ENCODE measurements at places on chromosomes 4 and X.
A peak's percentile ranks its signal among the peaks of the same experiment; 100 is the strongest.

GRCh38 chr4:100721077-100721476 is 203.3 kb upstream of the EMCN start:
- DNase-seq = no peak

DNA sequence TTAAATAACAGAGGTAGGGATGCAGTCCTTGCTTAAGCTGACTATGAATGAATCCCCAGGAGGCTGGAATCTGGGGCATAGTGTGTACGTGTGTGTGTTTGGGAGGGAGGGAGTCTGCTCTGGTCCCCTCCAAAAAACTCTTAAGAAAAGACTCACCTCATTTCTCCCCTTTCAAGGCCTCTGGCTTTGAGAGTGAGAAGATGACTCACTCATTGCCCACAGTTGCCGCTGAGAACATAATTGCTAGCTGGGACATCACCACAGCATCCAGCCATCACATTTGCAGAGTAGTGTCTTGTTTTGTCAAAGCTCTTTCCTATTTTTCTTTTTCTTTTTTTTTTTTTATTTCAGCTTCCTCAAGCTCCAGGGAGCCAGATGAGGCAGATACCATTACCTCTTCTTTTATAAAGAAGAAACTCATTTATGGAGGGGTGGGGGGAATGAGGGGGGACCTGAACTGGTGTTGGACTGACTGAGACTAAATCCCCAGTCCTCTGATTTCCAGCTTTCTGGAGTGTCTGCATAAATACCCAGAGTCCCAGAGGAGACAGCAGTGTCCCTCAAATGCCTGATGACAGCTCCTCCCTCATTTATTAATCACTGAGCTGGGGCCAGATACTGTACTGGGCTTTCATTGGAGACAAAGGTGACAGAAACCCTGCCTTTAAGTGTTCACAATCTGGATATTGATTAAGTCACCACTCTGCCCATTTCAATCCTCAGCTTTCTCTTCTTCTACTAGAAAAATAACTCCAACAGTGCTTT is 61.9 kb upstream of the LAS1L start:
- peak; percentile 69 for DNase-seq

GRCh38 chr4:111323916-111324315 is 701.0 kb upstream of the PITX2 start:
- DNase-seq = peak; percentile 4

GRCh38 chrX:128458888-128459287 is 406.7 kb upstream of the ACTRT1 start:
- DNase-seq = peak; percentile 84

DNA sequence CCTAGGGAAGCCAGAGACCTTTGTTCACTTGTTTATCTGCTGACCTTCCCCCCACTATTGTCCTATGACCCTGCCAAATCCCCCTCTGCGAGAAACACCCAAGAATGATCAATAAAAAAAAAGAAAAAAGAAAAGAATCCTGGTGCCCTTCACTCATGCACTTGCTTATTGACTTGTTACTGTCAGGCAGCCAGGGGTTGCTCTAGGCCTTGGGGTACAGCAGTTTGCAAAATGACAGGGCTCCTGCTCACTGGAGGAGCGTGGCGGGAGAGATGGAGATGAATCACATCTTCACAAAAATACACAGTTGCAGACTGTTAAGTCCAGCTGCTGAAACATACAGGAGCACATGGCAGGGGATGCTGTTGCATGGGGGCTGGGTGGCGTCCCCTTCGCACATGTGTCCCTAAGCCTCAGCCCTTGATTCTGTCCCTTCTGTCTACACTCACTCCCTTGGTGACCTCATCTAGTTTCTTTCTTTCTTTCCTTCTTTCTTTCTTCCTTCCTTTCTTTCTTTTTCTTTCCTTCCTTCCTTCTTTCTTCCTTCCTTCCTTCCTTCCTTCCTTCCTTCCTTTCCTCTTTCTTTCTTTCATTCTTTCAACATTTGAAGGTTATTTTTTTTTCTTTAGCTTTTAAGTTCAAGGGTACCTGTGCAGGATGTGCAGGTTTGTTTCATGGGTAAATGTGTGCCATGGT is 16.9 kb upstream of the TMEM271 start:
- no peak for DNase-seq

DNA sequence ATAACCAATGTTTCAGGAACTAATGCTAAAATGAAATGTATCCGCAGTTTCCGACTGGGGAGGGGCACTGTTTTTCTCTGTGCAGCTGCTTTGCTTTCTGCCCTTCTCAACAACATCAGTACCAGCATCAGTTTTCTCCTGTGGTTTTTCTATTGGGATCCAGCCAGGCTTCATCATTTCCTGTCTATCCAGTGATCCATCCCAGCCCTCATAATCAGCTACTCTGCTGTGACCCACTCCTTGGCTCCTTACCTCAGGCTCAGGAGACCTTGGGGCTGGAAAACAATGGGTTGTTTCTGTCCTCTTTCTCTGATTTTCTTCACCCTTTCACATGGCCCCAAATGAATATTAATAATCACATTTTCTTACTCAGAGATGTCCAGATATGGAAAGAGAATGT is 222.2 kb upstream of the DKK2 start:
- peak; percentile 71 for DNase-seq

DNA sequence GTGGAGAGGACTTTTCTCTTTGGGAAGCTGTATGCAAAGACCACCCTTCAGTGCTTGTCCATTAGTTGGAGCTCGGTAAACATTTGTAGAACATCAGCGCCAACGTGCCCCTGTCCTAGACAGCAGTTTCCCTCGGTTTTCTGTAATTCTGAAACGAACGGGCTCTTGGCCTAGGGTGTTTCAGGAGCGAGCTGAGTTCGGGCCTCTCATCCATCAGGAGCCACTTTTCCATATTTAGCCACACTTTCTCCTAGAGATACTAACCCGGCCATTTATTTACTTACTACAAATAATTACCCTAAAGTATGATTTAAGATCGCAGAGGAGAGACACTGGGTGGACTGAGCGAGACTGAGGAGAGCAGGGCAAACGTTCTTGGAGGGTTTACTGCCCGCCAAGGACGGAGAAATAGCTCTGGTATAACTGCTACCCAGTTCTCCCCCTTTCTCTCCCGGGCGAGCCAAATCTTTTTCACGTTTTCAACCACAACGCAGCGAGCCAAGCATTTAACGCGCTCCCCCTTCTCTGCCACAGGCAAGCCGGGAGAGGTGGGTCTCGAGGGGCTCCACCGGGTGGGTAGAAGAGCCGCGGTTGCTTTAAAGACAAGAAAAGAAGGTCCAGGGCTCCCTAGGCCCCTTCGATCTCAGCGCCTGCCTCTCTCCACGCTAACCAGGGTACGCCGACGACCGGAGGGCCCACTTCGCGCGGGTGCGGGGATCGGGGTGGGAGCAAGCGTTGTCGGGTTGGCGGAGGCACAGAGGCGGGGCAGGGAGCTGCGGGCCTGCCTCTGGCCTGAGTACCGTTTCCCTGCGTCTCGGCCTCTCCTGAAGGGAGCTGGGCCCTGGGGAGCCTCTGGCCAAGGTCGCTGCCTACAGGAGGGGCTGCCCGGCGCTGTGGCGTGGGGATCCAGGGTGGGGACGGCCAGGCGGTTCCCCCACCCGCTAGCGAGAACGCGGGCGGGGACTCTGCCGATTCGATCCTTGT is 10.8 kb upstream of the PITX2 start:
- DNase-seq = no peak

- peak; percentile 88 for DNase-seq
These were observed 45.6 kb downstream of the TMEM154 start for GRCh38 chr4:152634110-152634760.

GRCh38 chr4:140426610-140427105 is 790 bp downstream of the CLGN start:
- DNase-seq = no peak

- DNase-seq = no peak
These were observed 23.9 kb downstream of the SLC39A8 start for GRCh38 chr4:102321260-102321995.

GRCh38 chr4:35175487-35175886 is 1068.8 kb downstream of the ARAP2 start:
- DNase-seq = peak; percentile 65

DNA sequence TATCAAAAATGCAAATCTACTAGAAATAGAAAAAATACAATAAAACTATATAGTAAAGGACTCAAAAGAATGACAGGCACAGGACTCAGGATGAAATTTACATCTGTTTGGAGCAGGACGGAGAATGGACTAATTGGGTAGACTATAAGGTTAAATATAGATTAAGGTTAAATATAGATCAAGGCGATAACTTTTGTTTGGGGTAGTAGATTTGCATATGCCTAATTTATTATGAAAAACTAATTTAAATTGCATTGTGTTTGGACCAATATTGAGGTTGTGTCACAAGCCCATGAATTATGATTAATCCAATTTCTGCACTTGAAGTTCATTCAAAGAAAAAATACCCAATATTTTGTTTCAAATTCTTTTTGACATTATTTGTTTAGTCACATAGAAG is 31.0 kb downstream of the MTHFD2L start:
- no peak for DNase-seq

DNA sequence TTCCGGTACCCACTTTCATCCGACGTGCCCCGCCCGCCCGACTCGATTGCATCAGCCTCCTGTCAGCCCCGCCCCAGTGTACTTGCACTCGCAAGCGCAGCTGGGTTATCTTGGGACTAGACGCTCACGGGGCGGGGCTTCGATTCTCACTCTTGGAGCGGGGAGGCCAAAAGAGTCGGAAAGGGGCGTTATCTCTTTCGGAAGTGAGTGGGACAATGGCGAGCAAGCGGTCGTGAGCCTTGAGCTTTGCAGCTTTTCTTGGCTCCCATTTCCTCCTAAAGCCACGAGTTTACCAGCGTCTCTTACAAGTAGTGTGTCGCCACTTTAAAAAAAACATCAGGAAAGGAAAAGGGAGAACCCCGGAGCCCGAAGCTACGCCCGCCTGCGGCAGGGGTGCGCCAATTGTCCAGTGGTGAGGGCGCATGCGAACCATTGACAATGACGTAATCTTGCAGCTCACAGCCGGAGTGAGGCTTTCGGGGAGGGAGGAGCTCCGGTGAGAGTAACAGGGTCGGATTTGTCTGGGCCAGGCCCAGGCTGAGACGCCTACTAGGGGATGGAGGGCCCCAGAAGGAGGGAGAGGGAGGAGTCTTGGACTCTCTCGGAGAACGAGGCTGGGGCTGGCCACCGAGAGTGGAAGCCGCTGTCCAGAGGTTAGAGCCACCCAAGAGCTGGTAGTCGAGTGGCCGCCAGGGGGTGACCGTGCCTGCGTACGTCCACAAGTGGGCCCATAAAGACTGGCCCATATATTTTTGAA is 109.5 kb downstream of the GNL3L start:
- DNase-seq = peak; percentile 87

GRCh38 chr4:77994194-77994721 is 62.9 kb upstream of the FRAS1 start:
- DNase-seq = peak; percentile 72

GRCh38 chr4:175453456-175453855 is 358.6 kb downstream of the GPM6A start:
- no peak for DNase-seq

DNA sequence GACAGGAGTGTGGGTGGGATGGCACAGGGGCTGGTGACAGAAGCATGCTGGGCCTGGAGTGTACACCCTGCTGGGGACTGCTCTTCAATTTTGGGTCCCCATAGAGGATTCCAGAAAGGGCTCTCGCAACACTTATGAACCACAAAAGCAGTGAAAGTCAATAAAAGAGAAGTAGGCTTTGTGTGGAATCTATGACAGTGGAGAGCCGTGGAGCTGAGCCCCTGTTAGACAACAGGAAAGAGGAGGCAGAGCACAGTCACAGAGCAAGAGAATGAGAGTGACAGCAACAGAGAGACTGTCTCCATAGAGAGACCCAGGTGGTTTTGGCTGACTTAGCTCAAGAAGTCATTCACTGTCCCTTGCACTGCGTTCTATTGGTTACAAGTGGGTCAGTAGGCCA is 135.1 kb upstream of the ATP6AP2 start:
- DNase-seq = no peak

DNA sequence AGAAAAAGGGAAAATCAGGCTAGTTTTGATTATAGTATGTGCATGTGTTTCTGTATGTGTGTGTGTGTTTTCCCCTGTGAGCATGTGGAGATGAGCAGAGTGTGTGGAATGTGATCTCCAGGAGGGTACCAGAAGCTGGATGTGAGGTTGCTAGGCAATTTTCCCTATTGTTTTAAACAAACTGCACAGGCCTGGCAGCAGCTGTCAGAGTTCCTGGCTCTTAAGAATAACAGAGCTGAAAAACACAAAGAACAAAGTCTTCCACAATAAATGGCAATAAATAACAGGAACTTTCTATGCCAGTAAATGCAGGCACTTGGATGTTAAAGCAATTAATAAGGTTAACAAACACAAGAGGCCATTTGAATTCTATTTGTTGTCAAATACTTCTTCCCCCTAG is 344.6 kb upstream of the CTSO start:
- peak; percentile 34 for DNase-seq

DNA sequence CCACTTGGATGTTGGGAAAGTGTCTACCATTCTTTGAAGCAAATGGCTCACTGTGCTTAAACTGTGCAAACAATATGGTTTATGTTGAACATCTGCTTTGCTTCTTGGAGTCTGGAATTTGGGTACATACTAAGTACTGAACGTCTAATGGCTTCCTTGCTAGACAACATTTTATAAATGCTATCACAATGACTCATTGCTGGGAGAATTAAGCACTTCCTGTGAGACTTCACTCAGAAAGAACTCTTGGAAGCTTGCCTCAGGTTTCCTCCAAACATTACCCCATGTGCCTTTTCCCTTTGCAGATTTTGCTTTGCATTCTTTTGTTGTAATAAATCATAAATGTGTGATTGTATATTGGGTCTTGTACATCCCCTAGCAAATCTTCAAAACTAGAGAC is 139.7 kb downstream of the PACRGL start:
- peak; percentile 92 for DNase-seq

- DNase-seq = no peak
These were observed 9.6 kb downstream of the LRPAP1 start for GRCh38 chr4:3522651-3523050.

DNA sequence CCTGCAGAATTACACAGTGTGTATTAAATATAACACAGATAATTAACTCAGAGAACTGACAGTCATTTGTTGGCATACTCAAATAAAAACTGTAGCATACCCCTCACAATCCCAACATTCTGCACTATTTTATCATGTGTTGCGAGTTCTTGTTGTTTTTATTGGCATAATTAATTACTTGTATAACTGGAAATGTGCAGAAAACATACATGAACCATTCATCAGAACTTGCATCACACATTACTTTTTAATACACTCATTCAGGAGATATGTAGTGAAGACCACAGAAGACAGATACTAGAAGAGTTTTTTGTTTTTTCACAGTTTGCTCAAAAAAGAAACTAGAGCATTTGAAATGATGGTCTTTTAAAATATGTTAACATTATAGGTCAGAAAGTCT is 74.6 kb upstream of the NEIL3 start:
- peak; percentile 14 for DNase-seq

DNA sequence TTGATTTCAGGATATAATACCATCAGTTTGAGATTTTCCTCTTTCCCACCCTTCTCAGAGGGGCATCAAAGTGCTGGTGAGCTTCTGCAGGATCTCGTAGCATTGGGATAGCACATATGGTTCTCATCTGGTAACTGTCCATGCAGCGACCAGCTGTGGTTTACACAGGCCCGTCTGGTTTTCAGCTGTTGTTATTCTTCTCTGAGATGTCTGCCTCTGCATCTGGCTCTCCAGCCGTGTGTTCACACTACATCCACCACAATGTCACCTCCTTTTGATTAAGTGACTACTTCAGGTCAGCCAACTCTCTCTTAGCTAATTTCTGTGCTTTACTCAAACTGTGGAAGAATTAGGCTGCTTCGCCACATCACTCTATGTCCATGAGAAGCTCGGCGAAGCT is 676.7 kb upstream of the TENM3 start:
- no peak for DNase-seq

GRCh38 chr4:185865901-185866328 is 53.9 kb upstream of the SORBS2 start:
- peak; percentile 82 for DNase-seq
